ENCODE measurements at places on chromosomes 12 and 14.
A peak's percentile ranks its signal among the peaks of the same experiment; 100 is the strongest.

- no peak for DNase-seq
These were observed 16.1 kb upstream of the IFNG start for GRCh38 chr12:68175557-68176061.

DNA sequence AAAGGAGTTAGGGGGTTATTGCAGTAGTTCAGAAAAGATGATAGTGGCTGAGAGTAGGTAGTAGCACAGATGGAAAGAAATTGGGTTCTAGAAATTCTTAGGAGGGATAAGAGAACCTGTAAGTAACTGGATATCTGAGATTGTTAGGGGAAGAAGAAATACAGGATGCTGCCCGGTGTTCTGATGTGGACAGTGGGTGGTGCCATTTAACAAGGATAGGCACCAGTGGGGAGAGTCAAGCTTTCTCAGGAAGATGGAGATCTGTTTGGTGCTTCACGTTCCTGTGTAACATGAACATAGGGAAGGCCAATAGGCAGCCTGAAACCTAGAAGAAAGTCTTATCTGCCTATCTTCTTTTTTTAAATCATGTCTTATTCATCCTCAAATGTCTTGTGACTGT lies 245.9 kb downstream of the NPAS3 start:
- DNase-seq = peak; percentile 6

- no peak for DNase-seq
These were observed 17.8 kb upstream of the PDE3A start for GRCh38 chr12:20350495-20350894.

DNA sequence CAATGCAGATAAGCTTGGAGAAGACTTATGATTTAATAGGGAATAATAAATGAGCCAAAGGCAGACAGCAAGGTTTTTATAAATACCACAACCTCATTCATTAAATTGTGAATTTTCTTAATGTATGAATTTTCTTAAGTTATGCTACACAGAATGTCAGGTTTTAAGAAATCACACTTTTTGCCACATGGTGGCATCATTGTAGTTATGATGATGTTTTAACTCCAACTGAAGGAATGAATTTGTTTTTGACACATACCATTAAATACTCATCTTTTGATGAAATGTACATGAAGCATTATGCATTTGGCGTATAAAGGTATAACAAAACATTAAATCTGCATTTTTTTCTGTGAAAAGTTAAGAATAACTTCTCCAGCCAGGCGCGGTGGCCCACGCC lies 524.1 kb upstream of the FBXO33 start:
- DNase-seq = no peak

DNA sequence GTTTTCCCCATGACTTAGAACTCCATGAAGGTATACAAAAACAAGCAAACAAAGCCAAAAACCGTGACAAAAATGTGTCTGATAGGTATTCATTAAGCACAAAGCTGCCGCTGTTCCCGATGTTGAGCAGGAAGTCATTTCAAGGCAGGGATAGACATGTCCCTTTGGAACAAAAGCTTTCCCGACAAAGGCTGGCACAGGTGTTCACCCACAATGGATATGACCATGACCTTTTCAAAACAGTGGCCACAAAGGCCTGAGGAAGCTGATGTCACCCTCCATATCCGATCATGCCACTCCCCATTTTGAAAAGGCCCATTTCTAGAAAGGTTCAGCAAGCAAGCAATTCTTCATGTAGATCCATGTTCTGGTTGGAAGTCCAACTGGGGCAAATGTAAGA lies 279.1 kb downstream of the BTG1 start:
- peak; percentile 86 for DNase-seq

DNA sequence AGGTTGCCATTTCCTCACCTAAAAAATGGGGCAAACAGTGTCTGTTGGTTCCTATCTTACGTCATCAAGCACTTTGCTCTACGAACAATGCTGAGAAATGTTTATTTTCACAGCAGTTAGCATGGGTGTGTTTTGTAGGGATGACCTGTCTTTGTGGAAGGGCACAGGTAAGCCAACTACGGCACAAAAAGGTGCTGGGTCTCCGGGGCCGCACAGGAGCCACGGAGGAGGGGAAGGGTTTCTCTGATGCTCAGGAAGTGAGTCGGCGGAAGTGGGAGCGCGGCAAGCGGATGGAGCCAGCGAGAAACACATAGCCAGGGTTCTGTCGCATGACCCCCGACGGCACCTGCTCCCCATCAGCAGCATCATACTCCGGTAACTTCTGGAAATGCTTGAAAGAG lies 65.6 kb upstream of the TCL1B start:
- peak; percentile 92 for DNase-seq

- no peak for DNase-seq
These were observed 3.2 kb upstream of the ADAM21 start for GRCh38 chr14:70448633-70449340.

DNA sequence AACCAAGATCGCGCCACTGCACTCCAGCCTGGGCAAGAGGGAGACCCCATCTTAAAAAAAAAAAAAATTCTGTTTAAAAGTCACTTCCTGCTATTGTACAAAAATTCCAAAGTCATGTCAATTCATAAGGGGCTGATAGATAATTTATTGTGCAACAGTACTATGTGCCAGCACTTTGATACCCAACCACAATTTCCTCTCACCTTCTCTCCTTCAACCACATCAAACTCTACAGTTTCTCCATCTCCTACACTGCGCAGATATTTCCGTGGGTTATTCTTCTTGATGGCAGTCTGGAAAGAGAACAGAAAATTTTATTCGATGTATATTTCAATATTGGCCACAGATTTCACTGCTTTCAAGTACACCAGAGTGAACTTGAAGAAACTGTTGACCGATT lies 7.6 kb downstream of the YBX3 start:
- no peak for DNase-seq

GRCh38 chr12:64102339-64102738 lies 119.8 kb downstream of the KICS2 start:
- DNase-seq = no peak

- peak; percentile 31 for DNase-seq
These were observed 2.8 kb downstream of the PTMS start for GRCh38 chr12:6768990-6769389.

- peak; percentile 21 for DNase-seq
These were observed 179.2 kb upstream of the DCN start for GRCh38 chr12:91361864-91362263.

GRCh38 chr12:62744551-62744950 lies 190.4 kb downstream of the PPM1H start:
- no peak for DNase-seq

- DNase-seq = no peak
These were observed 85.4 kb downstream of the WSCD2 start for GRCh38 chr12:108214486-108214885.

- DNase-seq = no peak
These were observed 57.5 kb downstream of the PTHLH start for GRCh38 chr12:27915021-27915420.

GRCh38 chr14:74258764-74259035 lies 19.5 kb downstream of the VSX2 start:
- no peak for DNase-seq

GRCh38 chr12:114397978-114398881 lies 7.7 kb downstream of the TBX5 start:
- DNase-seq = no peak

GRCh38 chr14:49679271-49679670 lies 8.7 kb downstream of the POLE2 start:
- no peak for DNase-seq

DNA sequence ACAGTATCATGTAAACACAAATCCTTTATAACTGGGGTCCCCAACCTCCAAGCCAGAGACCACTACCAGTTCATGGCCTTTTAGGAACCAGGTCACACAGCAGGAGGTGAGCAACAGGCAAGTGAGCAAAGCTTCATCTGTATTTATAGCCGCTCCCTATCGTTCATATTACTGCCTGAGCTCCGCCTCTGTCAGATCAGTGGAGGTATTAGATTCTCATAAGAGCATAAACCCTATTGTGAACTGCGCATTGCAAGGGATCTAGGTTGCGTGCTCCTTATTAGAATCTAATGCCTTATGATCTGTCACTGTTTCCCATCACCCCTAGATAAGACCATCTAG lies 49.9 kb downstream of the LRP6 start:
- DNase-seq = no peak

DNA sequence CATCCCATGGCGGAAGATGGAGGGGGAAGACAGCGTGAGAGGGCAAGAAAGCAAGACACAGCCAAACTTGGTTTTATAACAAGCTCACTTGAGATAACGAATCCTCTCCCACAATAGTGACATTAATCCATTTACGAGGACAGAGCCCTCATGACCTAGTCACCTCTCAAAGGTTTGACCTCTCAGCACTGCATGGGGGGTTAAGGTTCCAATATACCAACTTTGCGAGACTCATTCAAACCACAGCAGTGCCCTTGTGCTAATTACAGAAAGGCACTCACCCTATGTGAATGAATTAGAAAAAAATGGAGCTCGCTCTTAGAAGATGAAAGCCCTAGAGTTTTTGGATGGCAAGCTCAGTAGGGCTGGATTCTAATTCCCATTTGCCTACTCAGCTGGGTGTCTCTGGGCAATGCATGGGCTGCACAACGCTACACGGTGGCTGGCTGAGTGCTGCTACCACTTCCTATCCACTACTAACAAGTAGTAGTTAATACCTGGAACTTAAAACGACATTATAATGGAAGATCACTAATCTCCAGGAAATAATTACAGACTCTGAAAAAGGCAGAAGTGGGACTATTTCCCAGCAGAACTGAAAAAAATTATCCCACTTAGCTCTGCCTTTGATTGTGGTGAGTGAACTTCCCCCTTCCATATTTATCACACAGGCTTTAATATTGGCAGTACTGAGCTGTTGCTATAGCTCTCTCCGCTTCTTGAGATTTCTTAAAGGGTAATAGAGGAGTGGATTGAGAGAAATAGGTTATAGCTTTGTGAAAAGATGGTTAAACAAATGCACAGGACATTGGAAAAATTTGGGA lies 27.5 kb downstream of the TESPA1 start:
- no peak for DNase-seq

- no peak for DNase-seq
These were observed 7.5 kb downstream of the MMP17 start for GRCh38 chr12:131835616-131836171.

GRCh38 chr12:64824500-64825142 lies at the start of gene TBC1D30:
Gene TBC1D30 (plus strand): TSS chr12:64824647. CDS start chr12:64824880, 233 bp downstream.
- peak; percentile 86 for DNase-seq

DNA sequence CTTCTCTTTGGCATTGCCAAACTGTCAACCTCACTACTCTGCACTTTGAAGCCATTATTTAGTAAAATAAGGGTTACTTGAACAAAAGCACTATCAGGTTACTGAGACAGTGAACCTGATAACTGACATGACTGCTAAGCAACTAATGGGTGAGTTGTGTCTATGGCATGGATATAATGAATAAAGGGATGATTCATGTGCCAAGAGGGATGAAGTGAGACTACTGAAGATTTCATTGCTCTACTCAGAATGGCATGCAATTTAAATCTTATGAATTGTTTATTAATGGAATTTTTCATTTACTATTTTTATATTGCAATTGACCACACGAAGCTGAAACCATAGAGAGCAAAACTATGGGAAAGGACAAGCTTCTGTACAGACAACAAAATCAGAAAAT lies 74.4 kb downstream of the CEP128 start:
- DNase-seq = no peak

GRCh38 chr14:33556382-33557121 lies 394.3 kb downstream of the EGLN3 start:
- DNase-seq = no peak

GRCh38 chr12:52692254-52692653 lies 11.1 kb downstream of the KRT77 start:
- DNase-seq = no peak

GRCh38 chr12:130636370-130636769 lies 79.7 kb downstream of the RIMBP2 start:
- DNase-seq = no peak

DNA sequence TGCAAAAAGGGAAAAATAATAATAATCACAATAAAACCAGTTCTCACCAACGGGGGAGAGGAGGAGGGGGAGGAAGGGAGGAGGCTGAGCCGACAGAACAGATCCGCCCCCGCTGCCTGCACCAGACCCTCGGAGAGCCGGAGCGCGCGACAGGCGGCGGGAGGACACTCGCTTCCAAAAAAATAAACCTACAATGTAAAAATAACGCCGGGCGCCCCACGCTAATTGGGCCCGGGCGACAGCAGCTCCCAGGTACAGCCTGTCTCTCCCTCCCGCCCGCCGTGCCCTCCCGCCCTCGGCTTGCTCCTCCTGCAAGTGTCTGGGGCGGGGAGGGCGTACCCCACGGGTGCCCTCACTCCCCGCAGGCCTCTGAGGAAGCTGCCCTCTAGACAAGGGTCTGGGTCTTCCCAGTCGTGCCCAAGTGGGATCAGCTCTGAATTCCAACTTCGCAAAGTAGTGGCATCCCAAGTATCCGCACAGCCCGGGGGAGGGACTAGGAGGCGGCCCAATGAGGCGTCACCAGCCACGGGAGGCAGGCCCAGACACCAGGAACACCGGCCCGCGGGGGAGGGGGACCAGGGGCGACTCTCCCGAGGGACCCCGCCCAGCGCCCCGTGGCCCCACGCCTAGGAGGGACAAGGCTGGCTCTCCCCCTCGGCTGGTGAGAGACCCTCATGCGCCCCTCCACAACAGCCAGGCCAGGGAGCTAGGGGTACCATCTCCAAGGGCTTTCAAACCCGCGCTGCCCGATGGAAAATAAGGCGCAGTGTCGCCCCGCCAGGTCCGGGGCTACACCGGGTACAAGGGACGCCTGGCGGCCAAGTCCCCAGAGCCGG lies 1.0 kb downstream of the NCOR2 start:
- peak; percentile 76 for DNase-seq

DNA sequence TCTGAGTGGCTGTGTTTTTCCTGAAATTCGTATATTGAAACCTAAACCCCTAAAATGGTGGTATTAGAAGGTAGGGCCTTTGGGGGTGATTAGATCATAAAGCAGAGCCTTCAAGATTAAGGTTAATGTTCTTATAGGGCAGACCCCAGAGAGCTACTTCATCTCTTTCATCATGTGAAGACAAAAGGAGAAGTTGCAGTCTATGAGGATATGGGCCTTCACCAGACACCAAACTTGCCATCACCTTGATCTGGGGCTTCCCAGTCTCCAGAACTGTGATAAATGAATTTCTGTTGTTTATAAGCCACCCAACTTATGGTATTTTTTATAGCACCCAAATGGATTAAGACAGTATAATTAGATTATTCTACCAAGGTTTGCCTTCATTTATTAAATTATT lies 275.0 kb upstream of the ATP2B1 start:
- no peak for DNase-seq

DNA sequence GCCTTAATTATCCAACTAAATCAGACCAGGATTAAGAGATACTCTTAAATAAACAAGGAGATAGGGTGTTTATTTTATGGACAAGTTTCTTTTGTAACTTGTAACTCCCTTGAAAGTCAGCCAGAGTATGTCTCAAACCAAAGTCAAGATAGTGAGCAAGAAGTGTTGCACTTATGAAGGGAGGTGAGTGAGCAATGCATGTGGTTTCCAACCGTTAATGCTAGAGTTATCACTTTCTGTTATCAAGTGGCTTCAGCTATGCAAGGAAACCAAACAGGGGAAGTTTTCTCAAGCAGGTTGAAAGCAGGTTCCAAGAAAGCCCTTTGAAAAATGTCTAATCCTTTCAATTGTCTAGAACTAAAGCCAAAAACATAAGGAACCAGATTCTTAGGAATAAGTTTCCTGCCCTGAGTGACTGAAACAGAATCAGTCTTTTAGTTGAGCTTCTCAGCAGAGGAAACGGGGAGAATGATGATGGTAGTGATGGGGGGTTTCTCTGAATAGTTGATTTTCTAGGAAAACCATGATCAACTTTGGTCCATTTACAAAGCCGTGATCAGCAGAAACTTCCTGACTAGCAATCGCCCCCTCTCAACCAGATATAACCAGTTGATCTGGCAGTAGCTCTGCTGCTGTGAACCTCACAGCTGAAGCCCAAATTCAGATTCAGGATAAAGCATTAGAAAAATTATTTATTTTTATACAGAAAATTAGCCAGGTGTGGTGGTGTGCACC lies 128.4 kb downstream of the DAD1 start:
- DNase-seq = no peak
